NCI-H1694 treated with DMSO at 0.1 percent for 48 hours (cell line): ENCODE measurements at places on chromosomes 13 and 19.

DNA sequence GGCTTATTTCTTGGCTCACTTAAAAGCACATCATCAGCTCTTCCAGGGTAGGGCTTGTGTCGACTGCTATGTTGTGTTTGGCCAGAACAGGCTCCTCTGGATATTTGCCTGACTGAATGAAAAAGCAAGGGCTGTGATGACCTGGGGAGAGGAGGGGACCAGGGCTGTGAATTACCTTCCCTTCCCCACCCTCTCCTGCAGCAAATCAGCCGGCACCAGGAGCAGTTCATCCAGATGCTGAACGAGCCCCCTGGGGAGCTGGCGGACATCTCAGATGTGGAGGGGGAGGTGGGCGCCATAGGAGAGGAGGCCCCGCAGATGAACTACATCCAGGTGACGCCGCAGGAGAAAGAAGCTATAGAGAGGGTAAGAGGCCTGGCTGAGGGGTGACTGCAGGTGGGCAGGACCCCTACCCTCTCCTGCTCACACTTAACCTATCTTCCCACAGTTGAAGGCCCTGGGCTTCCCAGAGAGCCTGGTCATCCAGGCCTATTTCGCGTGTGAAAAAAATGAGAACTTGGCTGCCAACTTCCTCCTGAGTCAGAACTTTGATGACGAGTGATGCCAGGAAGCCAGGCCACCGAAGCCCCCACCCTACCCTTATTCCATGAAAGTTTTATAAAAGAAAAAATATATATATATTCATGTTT is 4.4 kb downstream of the GADD45GIP1 start:
- no peak for DNase-seq

GRCh38 chr13:25920277-25920676 is 131.5 kb downstream of the SHISA2 start:
- no peak for DNase-seq

DNA sequence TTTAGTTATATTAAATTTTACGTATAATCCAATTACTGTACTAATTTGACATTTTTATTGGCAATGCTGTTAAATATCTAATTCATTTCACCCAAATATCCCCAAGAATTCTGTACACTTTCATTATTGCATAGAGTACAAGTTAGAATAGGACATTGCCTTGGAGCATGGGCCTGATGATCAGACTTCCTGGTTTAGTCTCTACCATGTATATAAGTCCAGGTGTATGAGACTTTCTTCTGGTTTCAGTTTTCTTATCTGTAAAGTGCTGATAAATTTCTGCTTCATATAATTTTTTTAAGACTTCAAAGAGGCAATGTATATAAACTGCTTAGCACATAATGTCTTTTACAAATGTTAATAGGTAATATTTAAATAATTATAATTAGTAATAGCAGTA is 179.4 kb downstream of the KLF12 start:
- no peak for DNase-seq

DNA sequence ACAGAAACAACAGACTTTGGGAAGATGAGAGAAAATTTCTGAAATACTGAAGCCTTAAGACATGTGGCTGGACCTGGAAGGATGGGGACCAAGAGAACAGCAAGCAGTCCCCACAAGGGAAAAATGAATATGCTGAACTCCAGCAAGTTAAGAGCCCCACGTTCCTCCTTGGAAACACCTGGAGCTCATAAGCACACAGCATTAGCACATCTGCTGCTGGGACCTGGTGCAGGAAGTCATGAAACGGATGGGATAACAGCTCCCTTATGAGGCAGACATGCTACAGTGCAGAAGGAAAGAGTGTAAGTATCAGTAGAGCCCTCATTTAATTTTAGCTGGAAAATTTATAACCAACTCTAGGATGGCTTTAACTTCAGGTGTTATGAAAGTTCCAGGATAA is 67.3 kb downstream of the SLC15A1 start:
- no peak for DNase-seq

DNA sequence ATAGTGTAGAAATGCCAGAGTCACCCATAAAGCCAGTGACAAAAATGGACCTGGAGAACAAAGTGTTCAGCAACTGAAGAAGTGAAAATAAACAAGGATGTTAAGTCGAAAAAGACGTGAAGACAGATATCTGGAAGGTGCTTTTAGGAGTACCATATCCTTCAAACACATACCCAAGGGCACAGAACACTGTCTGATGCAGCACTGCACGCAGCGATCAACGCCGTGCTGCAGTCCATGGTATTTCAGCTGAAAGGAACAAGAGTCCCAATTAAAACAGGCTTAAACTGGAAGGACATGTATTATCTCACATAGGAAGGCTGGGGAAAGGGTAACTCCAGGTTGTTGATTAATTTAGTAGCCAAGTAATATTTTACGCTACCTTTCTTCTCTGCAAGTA is 108.2 kb downstream of the SGCG start:
- no peak for DNase-seq

GRCh38 chr13:32976056-32976805 is 40.0 kb upstream of the KL start:
- DNase-seq: no peak

DNA sequence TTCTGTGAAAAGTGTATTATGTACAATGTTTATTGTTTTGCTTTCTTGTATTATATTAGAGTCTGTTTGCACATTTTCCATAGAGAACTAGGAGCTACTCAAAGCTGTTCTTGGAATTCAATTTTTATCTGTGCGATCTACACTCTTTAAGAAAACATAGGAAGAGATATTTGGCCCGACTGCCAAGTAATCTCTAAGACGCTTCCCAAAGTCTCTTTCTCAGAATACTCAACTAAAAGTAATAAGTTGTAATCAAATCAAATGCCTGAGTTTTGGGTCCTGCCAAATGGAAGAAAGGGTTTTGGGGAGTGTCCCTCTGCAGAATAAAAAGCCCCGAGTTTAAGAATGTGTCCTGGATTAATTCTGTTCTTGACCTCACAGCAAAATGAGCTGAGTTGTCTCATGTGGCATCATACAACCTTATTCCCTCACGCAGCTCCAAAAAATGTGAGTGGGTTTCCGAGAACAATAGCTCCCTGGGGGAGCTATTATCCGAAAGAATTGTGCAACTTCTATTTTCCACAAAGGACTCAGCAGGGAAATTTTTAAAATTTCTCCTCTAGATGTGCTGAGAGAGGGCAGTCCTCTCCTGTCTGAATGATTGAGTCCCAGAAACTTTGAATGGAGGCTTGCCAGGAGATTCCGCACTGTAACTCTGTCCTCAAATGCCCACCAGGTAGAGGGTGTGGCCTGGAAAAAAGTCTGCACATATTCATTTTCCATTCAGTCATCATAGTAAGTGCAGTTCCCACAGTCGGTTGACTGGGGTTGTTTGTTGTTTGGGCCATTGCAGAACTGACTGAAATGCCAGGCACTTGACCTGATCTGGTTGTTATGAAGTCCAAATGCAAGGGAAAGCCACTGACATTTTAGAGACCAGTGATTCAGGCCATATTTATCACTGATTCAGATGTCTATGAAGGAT is 280.0 kb upstream of the SOX21 start:
- DNase-seq: no peak

GRCh38 chr19:45659096-45659729 is 8.8 kb upstream of the GIPR start:
- DNase-seq: no peak

DNA sequence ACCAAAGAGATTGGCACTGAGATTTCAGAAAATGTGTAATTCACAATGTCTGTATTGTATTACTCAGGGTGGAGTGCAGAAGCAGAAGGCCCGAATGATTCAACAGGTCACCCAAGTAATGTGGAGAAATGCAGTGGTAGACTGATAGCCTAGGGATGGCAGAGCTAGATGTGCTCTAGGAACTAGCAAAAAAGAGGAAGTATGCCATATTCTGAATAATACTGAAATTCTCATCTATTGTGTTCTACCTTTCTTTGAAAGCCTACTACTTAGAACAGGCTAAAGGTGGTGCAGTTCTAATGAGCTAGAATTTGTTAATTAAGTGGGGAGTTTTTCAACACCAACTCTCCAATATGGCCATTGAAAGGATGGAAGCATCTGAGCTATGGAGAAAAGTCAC is 1449.8 kb upstream of the MIR17HG start:
- DNase-seq: no peak

DNA sequence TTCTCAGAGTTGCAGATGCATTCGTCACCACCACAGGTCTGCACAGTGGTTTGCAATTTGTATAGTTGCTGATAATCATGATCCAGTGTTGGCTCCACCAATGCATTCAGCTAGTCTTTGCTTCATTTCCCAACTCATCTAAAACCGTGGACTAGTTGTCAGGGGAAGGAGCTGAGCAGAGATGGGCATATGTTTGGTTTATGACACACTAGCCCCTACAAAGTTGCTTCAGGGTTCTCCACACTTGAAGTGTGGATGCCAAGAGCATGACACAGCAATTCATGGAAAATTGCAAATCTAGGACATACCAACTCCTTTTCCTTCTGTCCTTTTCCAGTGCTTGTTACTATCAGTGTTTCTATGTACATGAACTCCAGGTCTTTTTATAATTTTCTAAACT is 168.0 kb downstream of the TNFSF13B start:
- no peak for DNase-seq

- DNase-seq: no peak
These were observed 897 bp downstream of the GPR4 start for GRCh38 chr19:45601115-45601514.

- DNase-seq: peak; percentile 21
These were observed 80.5 kb upstream of the MBNL2 start for GRCh38 chr13:97141564-97142005.

DNA sequence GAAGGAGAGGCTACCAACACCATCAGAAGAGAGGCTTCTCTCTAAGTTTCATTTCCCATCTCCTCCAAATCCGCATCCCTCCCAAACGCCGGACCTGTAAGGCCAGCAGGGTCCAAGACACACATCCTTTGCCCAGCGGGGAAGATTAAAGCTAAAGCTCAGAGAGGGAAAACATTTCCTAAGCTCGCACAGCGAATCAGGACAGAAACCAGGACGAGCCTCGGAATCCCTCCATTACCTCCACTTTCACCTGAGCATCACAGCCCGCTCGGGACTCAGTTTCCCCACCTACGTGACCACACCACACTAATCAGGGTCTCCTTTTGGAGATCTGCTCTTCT is 711 bp upstream of the FOSB start:
- no peak for DNase-seq

DNA sequence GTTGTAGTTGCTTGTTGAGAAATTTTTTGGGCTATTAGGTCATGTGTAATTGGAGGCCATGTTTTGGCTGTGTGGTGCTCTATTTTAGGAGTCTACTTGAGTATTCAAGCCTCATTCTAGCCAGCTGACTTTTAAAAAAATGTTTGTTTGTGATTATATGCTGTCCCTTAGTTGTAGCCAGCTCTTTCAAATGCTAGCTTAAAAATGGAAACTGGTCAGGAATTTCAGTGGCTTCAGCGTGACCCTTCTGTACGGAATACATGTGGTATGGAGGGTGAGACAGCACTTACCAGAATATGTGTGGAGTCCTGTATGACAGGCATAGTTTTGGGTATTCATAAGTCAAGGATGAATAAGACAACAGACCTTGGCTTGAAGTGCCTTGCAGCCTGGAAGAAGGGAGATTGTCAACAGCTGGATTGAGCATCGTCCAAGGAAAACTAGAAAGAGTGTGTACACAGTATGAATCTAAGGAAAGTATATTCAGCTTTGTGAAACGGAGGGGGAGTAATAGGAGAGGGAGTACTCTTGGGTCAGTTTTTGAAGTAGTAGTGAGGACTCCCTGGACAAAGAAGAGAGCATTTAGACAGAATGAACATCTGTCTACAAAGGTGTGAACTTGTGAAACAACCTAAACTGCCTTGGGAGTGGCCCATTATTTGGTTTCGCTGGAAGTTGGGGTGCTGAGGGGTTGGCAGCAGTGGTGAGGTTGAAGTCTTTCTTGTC is 20.0 kb upstream of the WTIP start:
- DNase-seq: no peak

DNA sequence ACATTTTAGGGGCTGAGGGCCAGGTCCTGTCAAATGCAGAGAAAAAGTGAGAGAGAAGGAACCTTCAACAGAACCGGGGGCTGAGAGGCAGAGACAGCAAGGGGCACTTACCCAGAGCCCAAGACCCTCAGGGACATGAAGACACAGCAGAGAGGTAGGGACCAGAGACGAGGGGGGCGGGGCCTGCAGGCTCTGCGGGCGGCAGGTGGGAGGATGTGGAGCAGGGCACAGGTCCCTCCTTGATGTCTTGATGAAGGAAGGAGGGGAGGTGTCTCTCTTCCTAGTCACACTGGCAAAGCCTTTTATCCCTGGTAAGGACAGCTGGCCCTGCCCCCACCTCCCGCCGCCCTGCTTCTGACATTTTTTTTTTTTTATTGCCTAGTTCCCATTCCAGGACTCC is at the start of gene KLK14:
Gene KLK14, minus strand, starts transcription at position 277 of the 400 bp plus-strand sequence. Its CDS starts 273 bp downstream, at position 4.
- no peak for DNase-seq

- DNase-seq: peak; percentile 90
These were observed 28.2 kb downstream of the GAS6 start for GRCh38 chr13:113835461-113836270.

DNA sequence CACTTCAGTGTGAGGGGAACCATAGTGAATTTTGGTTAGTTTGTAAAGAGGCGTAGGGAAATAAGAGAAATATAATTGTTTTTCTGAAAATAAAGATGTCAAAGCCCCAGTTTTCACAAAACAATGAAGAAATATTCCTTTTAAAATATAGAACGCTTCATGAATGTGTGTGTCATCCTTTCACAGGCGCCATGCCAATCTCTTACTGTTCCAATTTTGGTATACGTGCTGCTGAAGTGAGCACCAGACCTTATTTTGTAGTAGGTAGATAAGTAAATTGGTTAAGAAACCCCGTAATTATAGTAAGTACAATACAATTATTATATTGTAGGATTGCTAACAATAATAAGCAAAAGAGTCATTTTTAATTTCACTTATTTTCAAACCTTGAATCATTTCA is 43.3 kb downstream of the NAA16 start:
- DNase-seq: no peak

DNA sequence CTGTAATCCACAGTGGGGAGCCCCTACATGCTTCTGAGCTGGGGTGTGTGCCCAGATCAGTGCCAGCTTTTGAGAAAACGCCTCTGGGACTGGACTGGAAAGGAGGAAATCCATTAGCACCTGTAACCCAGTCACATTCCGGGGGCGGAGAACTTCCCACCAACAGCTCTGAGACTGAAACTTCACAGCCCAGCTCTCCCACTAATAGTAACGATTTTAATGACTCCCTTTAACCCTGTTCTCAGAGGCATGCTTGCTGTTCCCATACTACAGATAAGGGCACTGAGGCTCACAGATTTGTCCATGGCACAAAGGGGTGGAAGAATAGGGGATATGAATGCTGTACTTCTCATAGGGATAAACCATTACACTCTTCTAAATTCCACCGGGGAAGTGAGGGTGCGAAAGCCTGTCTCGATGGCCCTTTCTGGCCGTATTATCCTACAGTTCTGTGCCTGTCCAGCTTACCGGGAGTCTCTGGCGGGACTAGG is 851 bp downstream of the FBXO46 start:
- DNase-seq: no peak
